Activated T-cell treated with anti-CD3 and anti-CD28 coated beads, Interleukin-2, amount 50 U/mL, for 72 hours (primary cell): ENCODE measurements at places on chromosomes 6 and 20.
A peak's percentile ranks its signal among the peaks of the same experiment; 100 is the strongest.

GRCh38 chr6:16432075-16433032, 194.0 kb downstream of the GMPR start:
- peak overlapping the region; percentile 64 for H3K27ac ChIP-seq
- DNase-seq, result no peak
- H3K4me3 ChIP-seq, result peak overlapping the region; percentile 44
- peaks cover 57% of the 10 kb centered on the region for H3K4me1 ChIP-seq
- H3K27me3 ChIP-seq, result no peaks in the 10 kb centered on the region

DNA sequence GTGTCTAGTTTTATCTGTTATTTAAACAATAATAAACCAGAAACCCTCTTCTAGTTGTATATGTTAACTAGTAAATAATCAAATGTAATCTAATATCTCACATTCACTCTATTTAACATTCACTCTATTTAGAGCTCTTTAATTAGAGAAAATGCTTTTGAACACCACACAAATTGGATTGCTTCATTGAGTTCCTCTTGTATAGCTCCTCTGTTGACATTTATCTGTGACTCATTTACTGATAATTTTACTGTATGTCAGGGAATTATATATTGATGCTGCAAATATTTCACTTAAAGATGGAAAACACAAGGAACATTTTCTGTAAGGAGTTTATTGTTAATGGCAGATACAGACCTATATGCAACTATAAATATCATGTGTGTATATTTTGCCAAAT, 594.6 kb downstream of the COL12A1 start:
- H3K4me1 ChIP-seq, result no peaks in the 10 kb centered on the region
- no peak overlapping the region for H3K4me3 ChIP-seq
- H3K27ac ChIP-seq, result no peak overlapping the region
- no peaks in the 10 kb centered on the region for H3K27me3 ChIP-seq
- DNase-seq, result no peak

GRCh38 chr6:10883312-10884244, 1.7 kb upstream of the GCM2 start:
- H3K36me3 ChIP-seq, result no peaks in the 10 kb centered on the region
- peak overlapping the region; percentile 42 for H3K4me3 ChIP-seq
- DNase-seq, result no peak
- peaks cover 32% of the 10 kb centered on the region for H3K4me1 ChIP-seq

DNA sequence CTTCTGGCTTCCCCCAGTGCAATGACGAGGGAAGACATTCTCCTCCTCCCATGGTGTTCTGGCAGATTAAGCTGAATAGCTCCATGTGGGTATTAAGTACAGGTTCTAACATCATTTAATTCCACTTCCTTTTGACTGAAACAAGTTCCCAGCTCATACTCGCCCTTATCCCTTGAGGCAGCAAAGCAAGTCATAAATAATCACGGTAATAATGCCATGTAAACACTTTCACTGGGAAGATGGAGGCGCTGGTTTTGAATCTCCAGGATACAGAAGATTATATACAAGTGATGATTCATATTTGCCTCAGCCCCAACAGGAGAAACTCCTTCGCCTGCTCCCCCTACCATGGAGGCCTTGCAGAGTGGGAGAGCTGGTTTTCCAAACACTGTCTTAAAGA, 141.3 kb downstream of the PXDC1 start:
- H3K27me3 ChIP-seq, result no peaks in the 10 kb centered on the region
- DNase-seq, result no peak
- H3K27ac ChIP-seq, result no peak overlapping the region
- H3K36me3 ChIP-seq, result no peaks in the 10 kb centered on the region
- no peak overlapping the region for H3K4me3 ChIP-seq
